GM10248 (cell line): ENCODE measurements at places on chromosomes 16 and 17.

DNA sequence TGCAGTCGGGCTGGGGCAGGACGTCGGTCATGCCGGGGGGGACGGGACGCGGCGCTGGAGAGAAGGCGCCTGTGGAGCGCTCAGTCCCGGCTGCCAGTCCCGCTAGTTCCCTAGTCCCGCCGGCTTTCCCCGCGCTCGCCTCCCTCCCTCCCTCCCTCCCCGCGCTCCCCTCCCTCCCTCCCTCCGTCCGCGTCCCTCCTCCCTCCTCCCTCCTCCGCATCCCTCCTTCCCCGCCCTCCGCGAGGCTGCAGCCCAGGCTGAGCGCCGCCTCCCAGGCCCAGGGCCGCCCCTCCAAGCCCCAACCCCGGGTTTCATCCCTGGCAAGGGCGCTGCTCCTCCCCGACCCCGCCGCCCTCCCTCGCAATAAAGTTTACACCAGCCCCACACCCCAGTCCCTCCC, 34.8 kb downstream of the TIMM22 start:
- no peak for DNase-seq

DNA sequence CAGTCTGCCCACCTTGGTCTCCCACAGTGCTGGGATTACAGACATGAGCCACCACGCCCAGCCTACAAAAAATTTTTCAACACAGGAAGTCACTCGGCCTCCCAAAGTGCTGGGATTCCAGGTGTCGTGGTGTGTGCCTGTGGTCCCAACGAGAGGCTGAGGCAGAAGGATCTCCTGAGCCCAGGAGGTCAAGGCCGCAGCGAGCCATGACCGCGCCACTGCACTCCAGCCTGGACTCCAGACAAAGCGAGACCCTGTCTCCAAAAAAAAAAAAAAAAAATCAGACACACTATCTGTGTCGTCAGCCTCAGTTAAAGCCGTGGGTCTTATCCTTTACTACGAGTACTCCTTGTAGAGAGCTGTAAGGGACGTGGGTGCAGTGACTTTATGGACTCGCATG, 15.8 kb downstream of the USP22 start:
- no peak for DNase-seq

- DNase-seq: peak; percentile 45
Measured at GRCh38 chr17:75109046-75109406, 743 bp upstream of the ARMC7 start.

DNA sequence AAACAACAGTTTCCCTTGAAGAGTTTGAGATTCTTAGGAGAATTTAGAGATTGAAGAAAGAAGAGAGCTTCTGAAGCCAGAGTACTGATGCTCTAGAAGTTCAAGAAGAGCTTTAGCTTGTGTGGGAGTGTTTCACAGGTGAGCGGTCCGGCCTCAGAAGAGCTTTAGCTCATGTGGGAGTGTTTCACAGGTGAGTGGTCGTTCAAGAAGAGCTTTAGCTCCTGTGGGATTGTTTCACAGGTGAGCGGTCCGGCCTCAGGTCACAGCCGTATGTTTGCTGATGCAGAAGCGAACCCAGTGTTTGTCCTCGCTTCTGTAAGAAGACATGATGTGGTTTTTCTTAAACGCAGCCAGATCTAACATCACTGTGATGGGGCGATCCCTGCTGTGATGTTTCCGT, 76.4 kb downstream of the SEC14L1 start:
- DNase-seq: no peak

DNA sequence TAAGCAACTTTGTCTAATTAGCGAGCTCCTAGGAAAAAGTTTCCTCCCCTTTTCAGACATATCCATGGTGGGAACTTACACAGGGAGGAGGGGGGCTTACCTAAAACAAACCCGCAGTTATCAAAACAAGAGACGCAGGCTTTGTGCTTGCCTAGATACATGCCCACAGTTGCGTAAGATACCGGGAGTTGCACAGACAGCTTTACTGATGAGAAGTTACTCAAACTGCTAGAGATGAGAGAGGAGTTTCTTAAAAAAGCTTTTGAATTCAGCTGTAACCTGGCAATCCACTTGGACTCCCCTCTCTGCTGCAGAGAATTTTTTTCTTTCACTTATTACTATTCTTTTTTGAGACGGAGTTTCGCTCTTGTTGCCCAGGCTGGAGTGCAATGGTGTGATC, 6.8 kb upstream of the ZP2 start:
- DNase-seq: no peak

- DNase-seq: peak; percentile 48
Measured at GRCh38 chr17:8985054-8985701, 19.7 kb upstream of the PIK3R5 start.

GRCh38 chr16:31456988-31457360, 2.3 kb upstream of the ARMC5 start:
- peak; percentile 2 for DNase-seq

DNA sequence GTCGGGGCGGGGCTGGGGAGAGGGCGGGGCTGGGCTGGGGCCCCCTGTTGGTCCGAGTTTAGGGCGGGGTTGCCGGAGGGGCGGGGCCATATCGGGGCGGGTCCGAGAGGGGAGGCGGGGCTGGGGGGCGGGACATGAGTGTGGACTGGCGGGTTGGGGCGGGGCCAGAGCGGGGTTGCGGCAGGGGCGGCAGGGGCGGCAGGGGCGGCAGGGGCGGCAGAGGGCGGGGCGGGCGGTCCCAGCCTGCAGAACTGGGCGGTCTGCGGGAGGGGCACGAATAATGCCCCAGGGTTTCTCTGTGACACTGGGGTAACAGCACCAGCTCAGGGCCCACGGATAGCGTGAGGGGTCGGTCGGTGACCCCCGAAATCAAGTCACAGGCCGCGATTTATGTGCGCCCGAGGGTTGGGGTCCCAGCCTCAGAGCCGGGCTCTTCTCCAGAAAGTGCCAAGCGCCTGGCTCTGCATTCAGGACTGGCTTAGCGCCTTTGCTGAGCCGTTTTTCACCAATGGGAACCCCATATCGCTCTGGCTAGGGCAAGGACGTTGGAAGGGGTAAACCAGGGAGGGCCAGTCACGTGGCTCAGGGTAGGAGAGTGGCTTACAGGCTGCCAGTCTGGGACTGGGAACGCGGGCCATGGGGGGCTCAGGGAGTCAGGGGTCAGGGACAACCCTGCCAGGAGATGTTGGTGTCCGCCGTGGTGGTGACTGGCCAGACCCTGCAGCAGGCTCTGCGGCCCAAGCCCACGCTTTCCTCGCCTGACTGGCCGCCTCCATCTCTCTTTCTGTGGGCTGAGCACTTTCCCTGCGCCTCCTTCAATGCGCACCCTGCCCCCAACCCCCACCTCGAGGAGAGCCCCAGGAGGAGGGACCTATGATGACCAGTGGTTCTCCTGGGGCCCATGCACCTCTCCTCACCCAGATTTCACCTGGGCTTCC, 1.2 kb upstream of the METTL26 start:
- DNase-seq: peak; percentile 100

GRCh38 chr16:28585674-28586073, 11.2 kb downstream of the SULT1A2 start:
- no peak for DNase-seq

GRCh38 chr16:15487336-15488284, 53.2 kb downstream of the BMERB1 start:
- no peak for DNase-seq

- no peak for DNase-seq
Measured at GRCh38 chr17:44642834-44643233, 13.4 kb upstream of the MEIOC start.
